Osteocyte (in vitro differentiated cells): ENCODE measurements at places on chromosomes 4 and X.

GRCh38 chr4:113634081-113634969 lies 127.2 kb downstream of the CAMK2D start:
- DNase-seq, result no peak

- no peak for DNase-seq
These were observed 1.7 kb downstream of the SLAIN2 start for GRCh38 chr4:48343035-48343434.

DNA sequence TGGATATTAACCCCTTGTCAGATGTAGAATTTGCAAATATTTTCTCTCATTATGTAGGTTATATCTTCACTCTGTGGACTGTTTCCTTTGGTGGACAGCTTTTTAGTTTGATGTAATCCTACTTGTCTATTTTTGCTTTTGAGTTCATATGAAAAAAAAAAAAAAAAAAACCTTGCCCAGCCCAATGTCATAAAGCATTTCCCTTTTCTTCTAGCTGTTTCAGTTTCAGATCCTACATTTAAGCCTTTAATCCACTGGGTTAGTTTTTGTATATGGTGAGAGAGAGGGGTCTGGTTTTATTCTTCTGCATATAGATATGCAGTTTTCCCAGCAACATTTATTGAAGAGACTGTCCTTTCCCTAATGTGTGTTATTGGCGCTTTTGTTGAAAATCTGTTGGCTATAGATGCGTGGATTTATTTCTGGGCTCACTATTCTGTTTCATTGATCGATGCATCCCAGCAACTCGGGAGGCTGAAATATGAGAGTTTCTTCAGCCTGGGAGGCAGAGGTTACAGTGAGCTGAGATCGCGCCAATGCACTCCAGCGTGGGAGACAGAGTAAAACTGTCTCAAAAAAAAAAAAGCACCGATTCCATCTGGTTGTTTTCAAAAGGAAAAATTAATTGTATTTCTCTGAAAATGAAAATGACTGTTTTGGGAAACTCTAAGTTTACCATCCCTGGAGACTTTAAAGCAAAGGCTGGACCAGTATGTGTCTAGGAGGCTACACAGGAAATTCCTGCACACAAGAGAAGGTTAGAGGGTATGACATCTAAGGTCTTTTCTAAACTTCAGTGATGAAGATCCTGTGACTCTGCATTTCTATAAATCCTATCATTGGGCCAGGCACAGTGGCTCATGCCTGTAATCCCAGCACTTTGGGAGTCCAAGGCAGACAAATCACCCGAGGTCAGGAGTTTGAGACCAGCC lies 35.6 kb downstream of the STEEP1 start:
- no peak for DNase-seq

DNA sequence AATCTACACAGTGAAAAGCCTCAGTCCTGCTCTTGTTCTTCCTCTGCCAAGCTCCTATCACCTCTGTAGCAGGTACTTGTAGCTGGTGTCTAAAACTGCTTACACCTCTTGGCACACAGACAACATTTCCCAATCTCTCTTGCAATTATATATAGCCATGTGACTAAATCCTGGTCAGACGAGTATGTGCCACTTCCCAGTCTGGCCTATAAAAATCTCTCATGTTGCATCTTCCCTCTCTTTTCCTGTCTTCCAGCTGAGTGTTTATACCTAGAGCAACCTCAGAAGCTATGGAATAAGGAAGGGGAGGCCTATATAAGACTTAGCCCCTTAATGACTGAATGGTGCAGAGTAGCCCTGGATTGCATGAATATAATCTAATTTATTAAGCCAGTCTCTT lies 105.8 kb downstream of the RNF150 start:
- no peak for DNase-seq

DNA sequence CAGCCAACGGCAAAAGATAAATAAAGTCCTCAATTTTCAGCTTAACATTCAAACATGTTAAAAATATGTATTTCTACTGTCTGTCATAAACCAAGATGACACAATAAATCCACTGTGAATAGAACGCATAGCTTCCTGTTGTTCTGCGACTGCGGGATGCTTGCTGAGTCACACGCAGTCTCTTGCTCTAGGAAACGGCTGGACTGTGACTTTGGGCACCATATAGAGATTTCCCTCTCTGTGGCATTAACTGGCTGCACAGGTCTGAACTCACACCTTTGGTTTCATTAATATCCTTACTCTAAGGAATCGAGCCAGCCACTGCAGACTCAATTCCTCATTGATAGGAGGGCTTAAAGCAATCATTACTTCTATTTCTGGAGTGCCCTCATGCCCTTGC lies 8.4 kb downstream of the BEND4 start:
- no peak for DNase-seq

DNA sequence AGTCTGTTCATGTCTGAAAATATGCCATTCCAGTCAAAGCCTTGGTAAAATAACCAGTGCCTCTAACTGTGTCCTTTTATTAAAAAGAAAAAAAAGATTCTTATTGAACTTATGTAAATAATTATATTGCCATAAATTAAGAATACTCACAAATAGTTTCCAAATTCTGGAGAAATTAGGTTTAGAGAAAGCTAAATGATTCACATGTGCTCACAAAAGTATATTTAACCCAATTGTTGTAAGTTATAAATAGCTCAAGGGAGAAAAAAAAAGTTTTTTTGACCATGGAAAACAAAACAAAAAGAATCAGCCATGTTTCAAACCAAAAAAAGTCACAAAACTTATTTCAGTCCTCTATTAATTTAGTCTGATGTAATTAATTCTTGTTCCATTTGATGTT lies 25.3 kb upstream of the HERC6 start:
- no peak for DNase-seq

DNA sequence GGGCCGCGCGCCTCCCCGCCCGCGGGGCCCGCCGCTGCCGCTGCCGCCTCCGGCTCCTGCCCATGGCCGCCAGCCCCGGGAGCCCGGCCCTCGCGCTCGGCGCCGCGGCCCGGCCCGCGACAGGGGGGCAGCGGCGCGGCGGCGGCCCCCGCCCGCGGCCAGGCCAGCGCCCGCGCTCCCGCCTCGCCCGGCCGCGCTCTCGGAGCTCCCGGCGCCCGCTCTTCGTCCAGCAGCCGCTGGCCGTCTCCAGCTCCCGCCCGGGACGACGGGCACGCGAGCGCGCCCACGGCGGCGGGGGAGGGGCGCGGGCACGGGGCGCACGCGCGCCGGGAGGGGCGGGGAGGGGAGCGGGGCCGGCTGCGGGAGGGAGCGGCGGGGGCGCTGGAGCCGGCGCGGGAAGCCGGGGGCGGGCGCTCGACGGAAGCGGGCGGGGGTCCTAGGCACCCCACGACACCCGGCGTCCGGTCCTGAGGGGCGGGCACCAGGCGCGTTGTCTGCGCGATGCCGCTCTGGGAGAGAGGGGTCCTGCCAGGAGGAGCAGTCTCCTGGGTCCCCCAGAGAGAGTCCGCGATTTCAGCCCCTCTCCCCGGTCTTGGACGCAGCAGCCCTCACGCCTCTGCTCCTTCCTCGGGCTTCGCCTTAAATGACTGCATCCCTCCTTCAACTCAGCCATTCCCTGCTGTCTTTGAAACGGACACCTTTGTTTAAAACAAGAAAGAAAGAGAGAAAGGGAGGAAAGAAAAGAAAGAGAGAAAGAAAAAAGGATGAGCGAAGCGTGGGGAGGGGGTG lies 490 bp upstream of the PDZD4 start:
- DNase-seq, result no peak

DNA sequence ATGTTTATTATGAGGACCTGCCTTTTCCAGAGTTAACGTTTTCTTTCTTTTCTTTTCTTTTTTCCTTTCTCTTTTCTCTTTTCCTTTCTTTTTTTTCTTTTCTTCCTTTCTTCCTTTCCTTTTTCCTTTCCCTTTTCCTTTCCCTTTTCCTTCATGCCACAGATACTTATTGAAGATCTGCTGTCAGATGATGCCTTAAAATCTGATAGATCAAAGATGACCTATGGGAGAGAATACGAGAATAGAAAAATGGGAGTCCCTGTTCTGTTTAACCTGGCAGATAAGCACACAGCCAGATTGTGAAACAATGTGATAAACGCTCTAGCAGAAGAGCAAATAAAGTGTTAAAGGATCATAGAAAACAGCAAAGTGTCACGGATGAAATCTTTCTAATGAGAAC lies 38.9 kb downstream of the AFF1 start:
- DNase-seq, result no peak

GRCh38 chr4:85302756-85303155 lies 172.2 kb upstream of the ARHGAP24 start:
- no peak for DNase-seq

GRCh38 chr4:121243485-121243884 lies 79.4 kb upstream of the TNIP3 start:
- DNase-seq, result no peak

- DNase-seq, result no peak
These were observed 3.1 kb downstream of the IL1RAPL1 start for GRCh38 chrX:28590396-28590795.

DNA sequence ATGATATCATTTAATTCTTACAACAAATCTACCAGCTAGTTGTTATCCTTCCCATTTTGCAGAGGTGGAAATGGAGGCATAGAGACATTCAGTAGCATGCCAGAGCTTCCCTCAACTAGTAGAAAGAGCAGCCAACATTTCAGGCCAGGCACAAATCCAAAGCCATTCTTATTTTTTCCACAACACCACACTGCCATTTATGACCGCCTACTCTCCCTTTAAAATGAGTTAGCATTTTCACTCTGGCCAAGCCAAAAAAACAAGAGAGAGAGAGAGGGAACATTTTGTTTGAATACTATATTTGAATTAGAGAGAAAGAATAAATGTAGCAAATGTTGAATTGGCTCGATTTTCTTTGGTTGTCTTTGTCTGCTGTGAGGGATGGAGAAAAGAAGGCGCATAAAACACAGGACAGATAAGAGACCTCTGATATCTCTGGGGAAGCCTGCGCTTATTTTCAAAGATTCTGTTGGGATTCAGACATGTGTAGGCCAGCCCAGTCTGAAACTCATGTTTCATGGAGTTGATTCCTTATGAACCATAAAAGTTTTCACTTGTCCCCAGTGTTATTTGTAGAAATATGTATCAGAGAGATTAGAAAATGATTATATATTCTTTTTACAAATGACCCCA lies 265.7 kb downstream of the RAB28 start:
- DNase-seq, result no peak

- DNase-seq, result no peak
These were observed 205.1 kb upstream of the TLL1 start for GRCh38 chr4:165667969-165668368.

- DNase-seq, result no peak
These were observed 54.2 kb downstream of the SUPT20HL2 start for GRCh38 chrX:24259544-24260240.

DNA sequence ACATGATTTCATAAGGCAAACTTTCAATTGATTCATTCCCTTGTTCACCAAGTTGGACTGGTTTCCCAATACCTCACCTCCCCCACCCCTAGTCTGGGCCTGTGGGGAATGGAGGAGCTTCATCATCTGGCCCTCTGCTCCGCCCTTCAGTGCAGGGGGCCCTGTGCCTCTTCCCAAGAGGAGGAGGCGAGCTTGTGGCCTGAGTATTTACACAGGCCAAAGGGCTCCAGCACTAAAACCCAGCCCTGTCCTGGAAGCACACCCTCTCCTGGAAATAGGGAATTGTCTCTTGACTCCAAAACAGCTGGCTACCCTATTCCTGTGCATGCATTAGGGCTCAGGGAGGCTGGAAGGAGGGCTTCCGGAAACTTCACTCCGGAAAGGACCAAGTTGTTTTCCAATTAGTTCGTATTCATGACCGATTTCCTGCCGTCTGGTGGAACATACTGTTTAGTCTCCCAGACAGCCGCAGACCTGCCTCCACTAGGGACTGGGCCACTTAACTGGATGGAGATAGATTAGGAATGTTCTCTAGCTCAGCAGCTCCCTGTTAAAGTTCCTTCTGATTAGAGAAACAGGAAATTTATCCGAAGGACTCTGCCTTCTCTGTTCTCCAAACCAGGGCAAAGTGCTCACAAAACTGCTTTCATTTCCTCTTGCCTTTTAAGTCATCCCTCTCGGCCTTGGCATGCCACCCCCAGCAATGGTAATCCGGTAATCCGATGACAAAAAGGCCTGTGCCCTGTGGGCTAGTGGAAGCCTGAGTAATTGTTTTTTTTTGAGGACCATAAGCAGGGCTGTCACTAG lies 5.8 kb downstream of the SRPX2 start:
- DNase-seq, result no peak

GRCh38 chr4:20323991-20324390 lies 72.3 kb downstream of the SLIT2 start:
- DNase-seq, result no peak

- no peak for DNase-seq
These were observed 396.5 kb downstream of the DCAF12L2 start for GRCh38 chrX:125769628-125770027.

DNA sequence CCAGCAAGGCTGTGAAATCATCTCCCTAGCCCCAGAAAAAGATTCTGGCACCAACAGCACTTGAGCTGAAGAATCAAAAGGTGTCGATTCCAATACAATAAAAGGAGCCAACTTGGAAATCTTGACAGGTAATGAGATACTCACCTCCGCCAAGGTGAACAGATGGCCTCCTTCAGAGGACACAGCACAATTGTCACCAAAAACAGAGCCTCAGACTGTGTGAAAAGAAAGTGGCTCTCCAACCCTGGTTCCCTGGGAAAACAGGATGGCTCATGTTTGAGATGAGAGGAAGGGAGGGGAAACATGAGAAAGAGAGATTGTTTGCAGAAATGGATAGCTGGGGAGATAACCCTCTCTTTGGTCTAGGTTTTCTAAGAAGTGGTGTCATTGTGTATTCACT lies 168.9 kb downstream of the HS3ST1 start:
- no peak for DNase-seq

- no peak for DNase-seq
These were observed 243.0 kb downstream of the STPG2 start for GRCh38 chr4:97900229-97900628.

GRCh38 chr4:155164718-155165117 lies 43.7 kb upstream of the NPY2R start:
- DNase-seq, result no peak

GRCh38 chr4:118400356-118400755 lies 47.6 kb upstream of the PRSS12 start:
- no peak for DNase-seq

GRCh38 chr4:7073526-7074390 lies 5.9 kb upstream of the GRPEL1 start:
- DNase-seq, result no peak

DNA sequence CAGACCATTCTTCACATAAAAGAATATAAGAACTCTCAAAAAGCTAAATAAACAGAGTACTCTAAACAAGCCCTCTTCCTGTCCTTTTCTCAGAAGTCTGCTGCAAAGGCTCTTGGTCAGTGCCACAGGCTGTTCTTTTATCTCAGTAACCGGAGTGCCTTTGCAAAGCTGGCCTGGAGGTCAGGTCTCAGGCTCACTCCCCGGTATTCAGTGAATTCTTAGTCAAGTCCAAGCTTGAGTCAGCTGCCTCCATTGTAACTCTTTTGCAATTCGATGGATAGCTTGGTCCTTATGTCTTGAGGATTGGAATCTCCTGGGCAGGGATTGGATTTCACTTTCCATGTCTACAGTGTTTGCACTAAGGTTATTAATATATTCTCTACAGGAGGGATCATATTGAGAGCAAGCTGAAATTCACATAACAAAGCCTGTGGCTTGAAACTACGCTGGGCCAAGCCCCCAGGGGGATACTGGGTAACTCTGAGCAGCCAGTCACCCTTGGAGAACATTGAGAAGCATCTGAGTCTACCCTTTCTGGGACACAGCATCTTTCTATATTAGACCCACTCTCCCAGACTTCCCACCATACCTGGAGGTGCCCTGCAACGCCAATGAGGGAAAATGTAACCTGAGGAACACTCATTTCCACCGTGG lies 10.0 kb upstream of the HS6ST2 start:
- DNase-seq, result no peak
